ENCODE measurements at places on chromosomes 1 and 21. TPM values are rescaled to one million over a fixed set of nuclear protein-coding genes. Genes with fewer than 3 reads are reported as not detected.

Gene NEK2
- not detected for total RNA-seq

GRCh38 chr1:227816750-227817446 is 1.4 kb downstream of the PRSS38 start:
- no peak for DNase-seq

Gene F11R
- total RNA-seq: 102 TPM

GRCh38 chr21:14054682-14055081 is 156.1 kb downstream of the LIPI start:
- no peak for DNase-seq

DNA sequence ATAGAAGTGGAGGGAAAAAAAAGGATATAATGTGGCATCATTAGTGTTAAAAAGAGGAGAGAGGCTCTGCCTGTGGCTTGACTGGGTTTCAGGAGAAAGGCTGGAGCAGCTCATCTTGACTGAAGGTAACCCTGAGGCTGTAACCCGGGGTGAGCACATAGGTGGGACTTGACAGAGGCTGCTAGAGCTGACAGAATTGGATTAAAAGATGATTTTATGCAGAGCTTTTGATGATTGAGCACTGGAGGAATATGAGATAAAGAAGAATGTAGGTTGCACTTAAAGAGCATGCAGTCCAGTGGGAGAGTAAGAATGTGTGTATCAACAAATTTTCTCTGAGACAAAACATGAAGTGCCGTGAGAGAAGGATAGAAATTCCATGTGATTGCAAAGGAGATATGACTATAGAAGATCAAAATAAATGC is 17.3 kb downstream of the LAMC1 start:
- DNase-seq: no peak

All from lower leg skin (tissue), 4 donors.